ENCODE measurements at places on chromosomes 3 and 15.

- no peak for DNase-seq
Observed at GRCh38 chr15:92797168-92798052, 102.7 kb upstream of the CHD2 start.

- no peak for DNase-seq
Observed at GRCh38 chr3:28836199-28836598, 444.7 kb upstream of the RBMS3 start.

DNA sequence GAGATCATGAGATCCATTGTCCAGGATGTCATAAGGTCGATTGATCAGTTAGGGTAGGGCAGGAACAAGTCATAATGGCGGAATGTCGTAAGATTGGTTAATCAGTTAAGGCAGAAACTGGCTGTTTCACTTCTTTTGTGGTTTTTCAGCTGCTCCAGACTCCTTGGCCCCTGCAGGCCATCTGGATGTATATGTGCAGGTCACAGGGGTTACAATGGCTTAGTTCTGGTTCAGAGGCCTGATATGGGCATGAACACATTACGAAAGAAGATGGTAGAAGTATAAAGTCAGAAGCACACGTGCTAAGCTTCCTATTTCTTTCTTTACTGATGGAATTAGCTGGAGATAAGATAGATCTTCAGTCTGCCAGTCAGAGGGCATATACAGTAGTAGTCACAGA, 315.4 kb upstream of the LRRC3B start:
- DNase-seq: no peak

GRCh38 chr3:182149594-182149993, 437.9 kb downstream of the SOX2 start:
- no peak for DNase-seq

All from activated naive CD4-positive, alpha-beta T cell (primary cell).